ENCODE measurements at places on chromosomes 5 and 9. TPM values are rescaled to one million over a fixed set of nuclear protein-coding genes. Genes with fewer than 3 reads are reported as not detected.
A peak's percentile ranks its signal among the peaks of the same experiment; 100 is the strongest.

CDO1 gene
- 13.1 TPM for total RNA-seq

DNA sequence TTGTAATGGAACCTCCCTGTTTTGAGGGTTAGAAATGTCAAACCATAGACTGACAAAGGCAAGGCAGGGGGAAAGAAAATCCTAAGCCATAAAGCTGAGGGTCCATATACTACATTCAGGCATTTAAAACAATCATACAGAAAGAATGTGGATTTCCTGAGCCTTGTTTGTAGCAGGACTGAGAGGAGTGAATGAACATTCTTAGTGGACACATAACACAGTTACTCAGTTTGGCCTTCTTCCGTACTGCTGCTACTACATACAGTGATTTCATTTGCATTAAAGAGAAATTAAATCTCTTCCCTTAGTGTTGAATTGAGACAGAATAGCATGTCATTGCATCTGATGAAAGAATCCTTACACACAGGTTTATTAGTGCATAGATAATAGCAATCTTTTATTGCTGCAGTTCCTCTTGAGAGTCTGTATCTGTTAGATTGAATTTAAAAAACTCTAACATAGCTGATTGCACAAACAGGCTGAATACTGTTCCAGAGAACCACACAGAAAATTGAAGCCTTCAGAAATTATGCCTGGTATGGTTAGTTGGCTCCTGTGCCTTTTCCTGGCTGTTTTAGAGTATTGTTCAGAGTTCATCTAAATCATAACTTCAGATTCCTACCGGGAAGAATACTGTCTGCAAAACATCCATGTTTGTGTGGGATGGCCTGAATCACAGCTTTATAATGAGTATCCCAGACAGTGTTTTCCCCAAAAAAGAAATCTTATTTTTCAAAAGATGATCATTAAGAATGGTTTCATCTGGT, 2.0 kb upstream of the MTX3 start:
- H3K27me3 ChIP-seq, result peaks cover 11% of the 10 kb centered on the region
- no peak for DNase-seq
- peaks cover 19% of the 10 kb centered on the region for H3K4me1 ChIP-seq
- no peak overlapping the region for H3K4me3 ChIP-seq
- H3K36me3 ChIP-seq, result peaks cover 6% of the 10 kb centered on the region

OR5C1 gene
- not detected for total RNA-seq

GRCh38 chr9:115209601-115210306, 91.8 kb upstream of the TNC start:
- peaks cover 14% of the 10 kb centered on the region for H3K27me3 ChIP-seq
- H3K4me1 ChIP-seq, result peaks cover 59% of the 10 kb centered on the region
- no peak for DNase-seq
- no peak overlapping the region for H3K4me3 ChIP-seq

- peak within 1 kb of the TSS; percentile 79 for H3K4me3 ChIP-seq
- DNase-seq, result no peak
- peaks cover 22% of the 10 kb centered on the region for H3K4me1 ChIP-seq
- peaks cover 41% of the 10 kb centered on the region for H3K27me3 ChIP-seq
These were observed at the start of gene LOX for GRCh38 chr5:122078116-122079110. Gene LOX, minus strand, starts transcription at chr5:122078259. Its CDS starts 274 bp downstream, at chr5:122077985.

TNC gene
- total RNA-seq, result 20.1 TPM
